ENCODE measurements at places on chromosomes 5 and 9.

GRCh38 chr5:50564558-50564957 is 101.9 kb upstream of the PARP8 start:
- DNase-seq, result no peak

GRCh38 chr5:39891376-39891775 is 466.6 kb upstream of the DAB2 start:
- DNase-seq, result no peak

DNA sequence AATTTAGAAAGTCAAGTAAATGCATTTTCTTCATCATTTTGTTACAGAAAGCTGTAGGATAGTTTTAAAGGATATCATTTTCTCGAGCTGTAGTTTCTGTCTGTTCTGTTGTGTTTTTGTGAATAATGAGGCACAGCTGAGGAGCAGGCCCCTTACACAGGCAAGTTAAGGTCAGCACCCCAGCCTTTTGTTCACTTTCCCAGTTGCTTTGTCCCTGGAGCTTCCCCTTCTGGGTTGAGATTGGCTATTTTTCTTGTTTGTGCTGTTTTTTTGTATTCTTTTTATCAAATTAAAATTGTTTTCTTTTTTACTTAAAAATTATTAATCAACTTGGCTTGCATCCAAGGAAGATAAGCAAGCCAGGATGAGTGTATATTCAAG is 213.8 kb upstream of the ACTBL2 start:
- DNase-seq, result no peak

DNA sequence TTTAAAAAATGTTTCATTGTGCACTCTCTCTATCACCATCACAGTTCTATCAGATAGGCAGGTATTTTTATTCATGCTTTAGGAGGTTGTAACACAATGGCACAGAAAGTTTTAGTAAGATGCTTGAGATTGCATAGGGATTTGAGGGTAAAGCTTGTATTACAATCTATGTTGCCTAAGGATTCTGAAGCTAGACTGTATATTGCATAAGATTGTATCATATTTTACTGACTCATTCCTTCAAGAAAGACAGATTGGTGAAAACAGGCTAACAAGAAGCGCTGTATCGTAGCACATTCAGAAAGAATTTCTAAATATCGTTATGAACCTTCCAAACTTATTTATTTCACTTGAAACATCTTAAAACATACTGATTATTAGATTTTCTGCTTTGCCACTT is 577.7 kb downstream of the EBF1 start:
- no peak for DNase-seq

GRCh38 chr5:28286566-28286965 is 1248.2 kb upstream of the CDH9 start:
- no peak for DNase-seq

GRCh38 chr9:129125478-129125877 is 14.3 kb downstream of the PTPA start:
- DNase-seq, result no peak

- DNase-seq, result no peak
These were observed 129.3 kb downstream of the GRIA1 start for GRCh38 chr5:153619771-153620170.

- DNase-seq, result no peak
These were observed 55.3 kb downstream of the ARSB start for GRCh38 chr5:78929833-78930232.

DNA sequence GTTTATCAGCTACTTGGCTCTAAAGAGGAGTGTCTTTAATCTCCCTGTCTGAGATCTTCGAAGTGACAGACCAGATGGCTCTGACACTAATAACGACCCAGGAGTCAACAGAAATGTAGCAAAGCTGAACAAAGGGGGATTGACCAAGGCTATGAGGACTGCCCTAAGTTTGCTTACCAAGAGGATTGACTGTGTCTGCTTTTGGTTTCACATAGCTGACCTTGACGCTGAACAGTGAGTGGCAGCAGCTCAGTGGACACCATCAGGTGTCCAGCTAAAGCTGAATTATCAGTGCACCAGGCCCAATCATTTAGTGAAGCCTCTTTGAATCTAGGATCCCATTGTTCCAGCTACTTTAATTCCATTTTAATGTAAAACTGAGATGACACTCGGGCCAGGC is 262.6 kb downstream of the COX7C start:
- no peak for DNase-seq
